ENCODE measurements at places on chromosomes 16 and 17.

DNA sequence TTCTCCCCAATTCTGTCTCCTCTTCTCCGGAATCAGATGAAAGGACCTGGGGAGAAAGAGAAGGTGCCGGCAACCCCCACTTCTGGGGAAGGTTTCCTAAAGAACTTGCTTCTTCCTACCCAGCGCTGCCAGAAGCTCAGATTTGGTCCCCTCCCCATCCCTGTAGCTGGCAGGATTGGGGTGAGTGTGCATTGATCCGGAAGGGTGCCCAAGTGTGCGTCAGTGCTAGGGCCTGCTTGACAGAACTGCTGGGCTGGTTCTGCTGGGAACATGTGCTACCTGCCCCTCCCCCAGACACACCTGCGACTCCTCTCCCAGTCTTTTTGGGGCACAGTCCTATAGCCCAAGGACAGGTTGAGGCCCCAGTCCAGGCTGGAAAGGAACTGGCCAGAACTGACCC lies 3.3 kb downstream of the ARL4D start:
- no peak for DNase-seq

- no peak for DNase-seq
Measured at GRCh38 chr17:46929413-46929812, 6.5 kb downstream of the GOSR2 start.

DNA sequence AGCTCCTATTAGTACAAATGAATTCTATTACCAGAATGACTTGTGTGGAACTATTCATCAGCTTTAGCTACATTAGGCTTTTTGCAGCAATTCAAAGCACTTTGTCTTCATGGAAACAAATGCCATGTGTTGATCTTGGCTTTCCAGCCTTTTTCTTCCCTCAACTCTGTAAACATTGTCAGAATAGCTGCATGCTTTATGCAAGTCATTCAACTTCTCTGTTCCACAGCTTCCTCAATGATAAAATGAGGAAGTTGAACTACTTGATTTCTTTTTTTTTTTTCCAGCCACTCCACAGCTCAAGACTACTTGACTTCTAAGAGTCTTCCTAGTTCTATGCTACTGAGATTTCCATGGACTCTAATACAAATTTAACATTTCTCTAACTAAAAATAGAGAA lies 41.1 kb downstream of the KIAA0753 start:
- no peak for DNase-seq

DNA sequence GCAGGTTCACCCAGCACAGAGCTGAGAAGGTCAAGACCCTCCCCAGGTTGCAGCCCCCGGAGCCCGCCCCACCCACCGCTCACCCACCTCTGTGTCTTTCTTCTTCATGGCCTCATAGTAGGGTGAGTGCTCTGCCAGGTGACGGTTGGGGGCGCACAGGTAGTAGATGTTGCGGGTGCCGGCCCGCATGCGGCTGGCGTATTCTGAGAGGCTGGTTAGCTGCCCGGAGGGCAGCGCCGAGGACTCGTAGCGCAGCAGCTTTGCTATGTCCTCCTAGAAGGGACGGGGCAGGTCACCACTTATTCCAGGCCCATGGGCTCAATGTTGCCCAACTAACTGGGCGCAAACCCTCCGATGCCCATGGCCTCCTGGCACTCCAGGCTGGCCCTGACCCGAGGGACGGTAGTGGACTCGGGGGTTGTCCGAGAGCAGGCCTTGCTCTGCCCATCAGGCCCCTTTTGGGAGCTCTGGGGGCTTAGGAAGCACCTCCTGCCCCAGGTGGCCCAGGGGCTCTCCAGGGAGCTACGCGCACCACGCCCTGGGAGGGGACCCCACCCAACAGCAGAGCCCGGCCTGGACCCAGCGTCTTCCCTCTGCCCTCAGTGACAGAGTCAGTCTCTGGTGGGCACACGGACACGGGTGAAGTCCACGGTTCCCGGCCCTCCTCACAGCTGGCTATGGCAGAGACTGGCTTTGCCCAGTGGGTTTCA lies 9.9 kb downstream of the DNASE1 start:
- no peak for DNase-seq

DNA sequence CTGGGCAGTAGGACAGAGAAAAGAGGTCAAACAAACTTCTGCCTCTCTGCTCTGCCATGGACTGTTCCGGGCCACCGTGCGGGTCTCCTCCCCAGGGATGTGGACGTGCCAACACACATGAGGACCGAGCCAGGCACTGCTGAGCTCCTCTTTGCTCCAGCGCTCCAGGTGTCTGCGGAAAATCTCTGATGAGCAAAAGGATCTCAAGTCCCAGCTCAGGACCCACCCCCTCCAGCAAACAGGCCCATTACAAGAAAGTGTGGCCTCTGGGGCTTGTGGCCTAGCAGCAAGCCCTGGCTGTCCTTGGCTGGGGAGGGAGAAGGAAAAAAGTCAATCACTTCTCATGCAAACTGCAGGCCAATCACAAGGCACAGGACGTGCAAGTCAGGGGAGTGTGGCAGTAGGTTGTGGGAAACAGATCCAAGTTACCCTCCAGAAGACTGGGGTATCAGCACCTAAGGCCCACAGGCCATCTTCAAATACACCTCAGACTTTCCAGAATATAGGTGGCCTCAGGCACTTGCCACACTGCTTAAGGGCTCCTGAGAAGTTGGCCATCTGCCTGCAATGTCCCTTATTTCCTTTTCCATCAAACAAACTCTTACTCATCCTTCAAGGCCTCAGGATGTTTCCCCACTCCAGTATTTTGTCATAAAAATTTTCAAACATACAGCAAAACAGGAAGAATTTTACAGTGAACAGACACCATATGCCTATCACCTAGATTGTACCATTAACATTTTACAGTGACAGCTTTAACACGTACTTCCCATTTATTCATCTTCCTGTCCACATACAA lies 36.0 kb upstream of the SREBF1 start:
- no peak for DNase-seq

GRCh38 chr16:55437625-55438024 lies 41.4 kb upstream of the MMP2 start:
- no peak for DNase-seq

GRCh38 chr16:88004391-88004790 lies 53.2 kb downstream of the BANP start:
- DNase-seq = no peak

GRCh38 chr17:62696726-62697490 lies 69.4 kb downstream of the MRC2 start:
- no peak for DNase-seq

GRCh38 chr17:31433811-31434726 lies 42.6 kb downstream of the RAB11FIP4 start:
- no peak for DNase-seq

DNA sequence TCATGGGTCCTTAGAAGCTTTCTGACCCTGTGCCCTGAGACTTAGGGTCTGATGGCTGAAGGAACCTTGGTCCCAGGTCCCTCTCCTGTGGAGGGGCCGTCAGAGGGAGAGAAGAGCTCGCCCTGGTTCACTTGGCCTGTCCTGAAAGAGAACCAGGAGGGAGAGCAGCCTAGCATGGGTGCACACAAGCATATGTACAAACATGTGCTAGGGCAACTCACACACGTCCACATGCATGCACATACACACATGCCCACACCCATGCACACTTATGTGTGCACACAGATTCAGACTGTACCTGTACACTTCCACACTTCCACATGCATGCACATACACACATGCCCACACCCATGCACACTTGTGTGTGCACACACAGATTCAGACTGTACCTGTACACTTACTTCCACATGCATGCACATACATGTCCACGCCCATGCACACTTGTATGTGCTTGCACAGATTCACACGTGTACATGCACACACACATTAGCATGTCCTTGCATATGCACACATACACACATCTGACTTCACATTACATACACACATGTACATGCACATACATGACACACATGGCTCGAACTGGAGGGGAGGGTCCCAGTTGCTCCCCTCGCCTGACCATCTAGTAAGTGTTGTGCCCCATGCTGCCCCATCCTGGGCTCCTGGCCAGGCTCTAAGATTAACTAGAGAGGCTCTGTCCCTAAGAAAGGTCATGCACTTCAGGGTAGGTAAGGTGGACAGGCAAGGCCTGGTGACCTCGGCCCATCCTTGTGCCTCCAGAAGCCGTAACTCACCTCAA lies 122.0 kb downstream of the METRNL start:
- DNase-seq = no peak

All from muscle of arm (tissue), 14 donors.